NCI-H1417 (cell line): ENCODE measurements at places on chromosomes 2 and 18.

DNA sequence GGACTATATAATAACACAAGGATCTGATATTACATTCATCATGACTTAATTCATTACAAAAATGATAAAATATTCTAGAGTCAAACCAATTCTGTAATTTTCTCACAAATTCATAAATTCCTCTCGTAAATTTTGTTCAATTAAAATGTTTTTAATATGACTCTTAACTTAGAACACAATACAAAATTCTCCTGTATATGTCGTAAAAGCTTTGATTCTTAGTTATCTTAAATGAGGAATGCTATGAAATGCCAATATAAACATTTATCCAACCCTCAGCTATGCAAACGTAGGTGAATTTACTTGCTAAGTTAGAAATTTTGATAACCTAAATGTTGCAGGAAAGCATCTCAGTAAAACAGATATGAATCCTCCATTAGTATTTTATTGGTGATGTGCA is 28.9 kb downstream of the ARHGAP15 start:
- DNase-seq: no peak

DNA sequence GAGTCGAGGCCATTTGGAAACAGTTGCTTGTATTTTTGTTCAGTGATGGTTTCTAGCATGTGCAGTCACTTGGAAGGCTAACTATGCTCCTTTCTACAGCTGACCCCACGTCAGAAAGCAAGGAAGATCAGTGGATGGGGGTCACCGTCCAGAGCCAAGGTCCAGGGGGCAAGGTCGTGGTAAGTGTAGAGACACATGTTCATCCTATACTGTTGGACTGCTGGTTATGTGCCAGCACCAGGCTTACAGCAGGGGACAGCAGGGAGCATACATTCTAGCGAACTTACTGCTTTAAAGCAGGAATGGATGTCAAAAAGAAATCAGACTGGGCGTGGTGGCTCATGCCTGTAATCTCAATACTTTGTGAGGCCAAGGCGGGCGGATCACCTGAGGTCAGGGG is 40.0 kb downstream of the ITGA6 start:
- DNase-seq: no peak

- DNase-seq: peak; percentile 24
These were observed 1.2 kb upstream of the CLASP1 start for GRCh38 chr2:121650315-121650930.

DNA sequence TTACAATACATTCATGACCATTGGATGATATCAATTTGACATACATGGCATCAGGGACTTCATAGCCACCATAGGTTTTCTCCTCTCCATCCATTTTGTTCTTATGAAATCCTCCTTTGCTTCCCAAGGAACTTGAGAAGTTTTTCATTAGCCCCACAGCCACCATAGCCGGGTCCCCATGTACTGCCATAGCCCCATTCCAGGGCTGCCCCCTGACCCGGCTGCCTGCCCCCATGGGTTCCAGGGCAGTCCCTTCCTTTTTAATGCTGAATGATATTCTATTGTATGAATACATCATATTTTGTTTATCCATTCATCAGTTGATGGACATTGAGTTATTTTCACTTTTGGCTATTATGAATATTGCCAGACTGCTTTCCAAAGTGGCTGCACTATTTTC is 20.4 kb downstream of the ATP6V1B1 start:
- no peak for DNase-seq

DNA sequence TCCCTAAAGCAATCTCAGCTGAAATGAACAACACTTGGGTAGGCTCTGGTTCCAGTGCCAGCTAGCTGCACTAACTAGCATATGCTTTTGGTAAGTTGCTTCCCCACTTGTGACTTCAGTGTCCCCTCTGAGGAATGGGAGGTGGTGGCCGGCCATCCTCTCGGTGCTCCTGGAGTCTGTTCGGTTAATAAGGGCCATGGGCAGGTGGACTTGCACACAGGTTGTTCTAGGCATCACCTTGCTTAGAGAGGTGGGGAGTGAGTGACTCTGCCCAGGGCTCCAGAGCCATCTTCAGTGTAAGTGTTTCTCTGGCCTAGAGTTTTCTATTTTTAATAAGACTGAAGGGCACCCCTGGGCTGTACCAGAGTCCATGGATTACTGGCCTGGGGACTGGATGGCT is 18.8 kb upstream of the TAF1B start:
- DNase-seq: no peak

DNA sequence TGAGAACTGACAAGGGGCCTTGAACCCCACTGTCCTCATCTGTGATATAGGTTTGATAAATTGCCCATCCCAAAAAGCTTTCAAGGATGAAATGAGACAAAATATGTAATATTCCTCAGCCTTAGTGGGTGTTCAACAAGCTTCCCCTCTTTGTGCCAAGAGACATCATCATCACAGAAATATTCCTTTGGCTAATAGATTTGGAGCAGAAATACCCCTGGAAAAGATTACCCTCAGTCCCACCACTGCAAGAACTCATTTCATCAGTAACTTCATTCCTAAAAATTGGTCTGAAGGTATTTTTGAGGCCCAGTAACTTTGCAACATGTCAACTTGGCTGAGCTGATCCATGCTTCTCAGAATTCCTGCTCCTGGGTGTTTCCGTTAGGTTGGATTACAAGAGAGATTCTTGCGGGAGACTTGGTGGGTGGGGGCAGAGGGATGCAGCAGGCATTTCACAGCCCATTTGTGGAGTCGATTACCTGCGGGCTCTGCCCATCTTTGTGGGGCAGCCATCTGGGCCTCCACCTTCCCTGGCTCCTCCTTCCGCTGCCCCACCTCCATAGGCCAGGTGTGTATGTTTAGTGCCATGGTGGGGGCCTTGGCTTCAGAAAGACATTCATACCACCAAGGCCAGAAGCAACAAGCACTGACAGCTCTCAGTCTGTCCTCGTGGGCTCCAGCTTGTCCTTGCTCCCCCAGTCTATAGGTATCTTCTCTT is 263.9 kb downstream of the GLI2 start:
- DNase-seq: no peak

DNA sequence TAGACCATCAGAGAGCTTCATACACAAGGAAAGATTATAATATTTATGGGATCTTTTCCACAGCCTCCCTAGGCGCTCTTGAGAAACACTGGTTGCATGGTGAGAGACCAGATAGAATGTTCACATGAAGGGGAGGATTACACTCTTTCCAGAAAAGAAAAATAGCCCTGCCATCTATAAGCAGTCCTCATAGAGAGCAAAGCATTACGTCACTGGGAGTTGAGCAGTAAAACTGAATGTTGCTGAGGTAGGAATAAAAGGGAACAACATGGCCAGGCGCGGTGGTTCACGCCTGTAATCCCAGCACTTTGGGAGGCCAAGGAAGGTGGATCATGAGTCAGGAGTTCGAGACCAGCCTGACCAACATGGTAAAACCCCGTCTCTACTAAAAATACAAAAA is 1934.3 kb downstream of the SUCLG1 start:
- DNase-seq: no peak

GRCh38 chr2:186189816-186190215 is 296.2 kb upstream of the ZC3H15 start:
- peak; percentile 7 for DNase-seq

GRCh38 chr2:131058214-131058843 is 34.9 kb downstream of the FAM168B start:
- no peak for DNase-seq

GRCh38 chr2:199273042-199273511 is 184.7 kb downstream of the SATB2 start:
- peak; percentile 79 for DNase-seq

GRCh38 chr2:1704631-1705556 is 39.4 kb downstream of the PXDN start:
- no peak for DNase-seq

DNA sequence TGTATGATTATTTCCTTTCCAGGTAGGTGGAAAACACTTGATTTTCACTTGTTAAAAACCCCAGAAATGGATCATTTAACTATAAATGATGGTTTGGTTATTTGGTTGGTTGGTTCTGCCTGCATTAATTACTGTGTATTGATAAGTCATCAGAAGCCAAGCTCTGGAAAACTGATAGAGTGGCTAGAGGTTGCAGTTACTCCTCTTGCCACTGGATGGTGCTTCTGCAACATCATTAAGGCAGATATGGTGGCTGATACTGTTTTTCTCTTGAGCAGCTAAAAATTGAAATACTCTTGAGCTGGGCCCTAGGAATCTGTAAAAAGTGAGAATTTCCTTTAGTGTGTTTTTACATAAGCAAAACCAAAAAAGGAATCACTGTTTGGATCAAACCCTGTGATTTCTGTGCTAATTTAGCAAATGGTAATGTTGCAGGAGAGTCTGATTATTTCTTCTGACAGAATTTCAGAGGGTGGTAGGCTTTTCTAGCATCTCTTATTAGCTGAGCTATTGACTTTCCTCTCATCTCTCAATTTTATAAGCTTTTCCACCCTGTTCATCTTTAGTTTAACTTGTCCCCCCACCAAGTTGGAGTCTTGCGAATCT is 54.3 kb downstream of the RAB10 start:
- DNase-seq: peak; percentile 20

GRCh38 chr2:240136671-240137292 is 677 bp upstream of the COPS9 start:
- DNase-seq: no peak

DNA sequence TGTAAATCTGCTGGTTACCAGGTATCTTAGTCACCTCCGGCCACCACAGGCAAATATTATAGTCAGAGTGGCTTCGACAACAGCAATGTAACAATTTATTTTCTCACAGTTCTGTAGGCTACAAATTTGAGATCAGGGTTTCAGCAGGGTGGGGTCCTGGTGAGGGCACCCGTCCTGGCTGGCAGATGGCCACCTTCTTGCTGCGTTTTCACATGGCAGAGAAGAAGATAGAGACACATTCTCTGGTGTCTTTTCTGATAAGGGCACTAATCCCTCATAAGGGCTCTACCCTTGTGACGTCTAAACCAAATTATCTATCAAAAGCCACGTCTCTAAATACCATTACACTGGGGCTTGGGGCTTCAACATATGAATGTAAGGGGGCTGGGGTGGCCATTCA is 843.2 kb upstream of the FANCL start:
- no peak for DNase-seq

GRCh38 chr2:152402780-152403759 is 68.1 kb downstream of the FMNL2 start:
- no peak for DNase-seq

DNA sequence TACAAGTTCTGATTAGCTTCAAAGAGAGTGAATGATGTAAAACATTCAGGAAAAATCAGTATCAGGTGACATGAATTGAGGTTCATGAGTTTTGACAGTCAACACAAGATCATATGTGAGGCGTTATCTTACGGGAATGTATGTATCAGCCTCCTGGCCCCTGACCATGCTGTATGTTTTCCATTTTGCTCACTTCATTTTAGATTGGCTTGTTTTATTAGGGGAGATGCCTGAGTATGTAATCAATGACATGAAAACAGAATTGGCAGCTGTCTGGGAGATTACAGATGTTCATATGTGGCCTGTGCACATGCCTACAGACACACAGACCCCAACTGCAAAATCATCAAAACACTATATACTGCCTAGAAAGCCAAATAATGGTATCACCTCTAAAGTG is 168.5 kb upstream of the RND3 start:
- no peak for DNase-seq

GRCh38 chr2:217937446-217937845 is 65.3 kb downstream of the TNS1 start:
- no peak for DNase-seq

DNA sequence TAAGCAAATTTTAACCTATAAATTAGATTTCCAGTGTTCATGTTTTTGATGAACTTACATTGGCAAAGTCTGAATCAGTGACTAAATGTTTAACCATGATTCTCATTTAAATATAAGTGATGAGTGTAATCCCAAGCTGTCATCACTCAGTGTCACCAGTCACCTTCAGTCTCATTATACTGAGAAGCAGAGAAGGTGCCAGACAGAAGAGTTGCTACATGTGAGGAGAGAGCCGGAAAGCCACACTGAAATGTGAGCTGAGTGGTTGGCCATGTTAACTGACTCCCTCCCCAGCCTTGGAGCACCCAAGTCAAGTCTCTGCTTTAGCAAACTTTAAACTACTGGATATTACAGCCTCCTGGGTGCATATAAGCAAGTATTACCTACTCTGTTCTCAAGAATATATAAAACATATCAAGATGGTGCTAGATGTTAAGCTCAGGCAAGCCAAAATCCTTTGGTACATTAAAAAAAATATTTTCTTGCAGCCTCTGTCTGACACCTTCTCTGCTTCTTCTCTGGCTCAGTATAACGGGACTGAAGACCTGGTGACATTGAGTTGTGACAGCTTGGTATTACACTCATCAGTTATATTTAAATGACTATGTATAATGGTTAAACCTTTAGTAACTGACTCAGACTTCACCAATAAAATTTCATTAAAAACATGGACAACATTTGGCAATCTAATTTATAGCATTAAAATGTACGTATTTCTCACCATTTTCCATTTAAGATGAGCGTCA is 75.8 kb upstream of the MAP3K20 start:
- DNase-seq: no peak

DNA sequence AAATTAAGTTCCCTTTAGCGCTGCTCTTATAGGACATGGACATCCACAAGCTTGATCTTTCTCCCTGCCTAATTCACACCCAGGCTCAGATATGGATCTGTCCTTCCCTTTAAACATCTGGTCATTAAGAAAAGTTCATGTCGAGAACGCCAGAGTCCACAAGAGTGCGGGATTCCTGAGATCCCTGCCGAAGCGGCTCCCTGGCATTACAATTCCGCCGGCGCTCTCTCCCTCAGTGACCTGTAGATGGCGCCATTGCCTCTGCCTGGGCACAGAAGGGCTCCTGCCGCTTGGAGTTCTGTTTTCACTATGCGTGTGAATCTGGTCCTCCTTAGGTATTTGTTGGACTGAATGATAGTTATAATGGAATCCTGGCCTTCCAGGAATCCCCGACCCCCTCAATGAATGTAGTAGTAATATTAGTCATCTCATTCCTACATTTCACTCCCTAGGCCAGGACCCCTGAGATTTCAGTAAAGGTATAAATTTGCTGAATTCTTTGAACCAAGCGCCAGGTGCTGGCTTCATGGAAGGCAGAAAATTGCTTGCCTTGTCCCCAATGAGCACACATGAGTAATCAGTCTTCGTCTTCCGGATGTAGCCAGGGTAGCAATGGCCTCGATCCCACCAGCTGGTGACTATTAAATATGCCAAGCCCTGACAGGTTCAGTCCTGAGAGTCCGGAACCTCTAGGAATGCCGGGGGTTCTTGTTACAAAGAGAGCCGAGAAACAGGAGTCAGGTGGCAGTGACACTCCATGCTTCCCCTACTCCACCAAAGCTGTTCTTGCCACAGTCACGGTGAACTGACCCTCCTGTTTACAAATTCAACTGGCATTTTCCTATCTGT is 26.4 kb upstream of the CD207 start:
- peak; percentile 78 for DNase-seq
